ENCODE measurements at places on chromosomes 16 and 17. TPM values are rescaled to one million over a fixed set of nuclear protein-coding genes. Genes with fewer than 3 reads are reported as not detected.

PRSS21 gene
- polyA plus RNA-seq = 0.15 TPM

PPP1R27 gene
- not detected for polyA plus RNA-seq

DNA sequence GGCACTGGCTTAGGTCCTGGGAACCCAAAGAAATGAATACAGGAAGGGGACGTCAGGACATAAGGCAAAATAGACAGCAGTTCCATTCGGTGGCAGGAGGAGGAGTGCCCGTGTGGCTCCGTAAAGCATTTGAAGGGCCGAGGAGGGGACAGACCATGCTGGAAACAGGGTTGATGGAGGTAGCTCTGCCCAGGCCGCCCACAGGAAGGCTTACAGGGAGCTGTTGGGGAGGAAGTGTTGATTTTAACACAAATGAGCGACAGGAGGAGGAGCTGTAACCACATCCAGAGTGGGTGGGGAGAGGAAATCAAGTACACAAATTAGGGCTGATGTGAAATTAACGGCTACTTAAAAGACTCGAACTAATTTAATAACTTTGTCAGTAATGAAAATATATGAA is 54.6 kb downstream of the RBFOX3 start:
- DNase-seq = no peak

DNA sequence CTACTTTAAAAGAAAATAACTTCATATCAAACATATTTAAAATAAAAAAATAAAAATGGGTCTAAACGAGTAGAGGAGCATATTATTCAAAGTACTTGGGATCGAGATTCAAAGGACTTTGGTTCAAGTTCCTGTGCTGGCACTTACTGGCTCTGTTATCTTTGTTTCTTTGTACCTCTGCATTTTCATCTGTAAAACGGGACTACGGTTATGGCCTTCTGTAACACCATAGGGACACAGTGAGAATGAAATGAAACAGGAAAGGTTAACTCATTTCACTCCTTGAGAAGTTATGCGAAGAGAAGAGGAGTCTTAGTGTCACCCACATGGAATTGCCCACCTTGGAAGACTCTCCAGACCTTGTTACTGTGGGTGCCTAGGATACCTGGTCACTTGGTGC is 379.1 kb upstream of the CCL2 start:
- no peak for DNase-seq

Measured in fibroblast of lung (primary cell).